ENCODE measurements at places on chromosomes 16 and 17.

DNA sequence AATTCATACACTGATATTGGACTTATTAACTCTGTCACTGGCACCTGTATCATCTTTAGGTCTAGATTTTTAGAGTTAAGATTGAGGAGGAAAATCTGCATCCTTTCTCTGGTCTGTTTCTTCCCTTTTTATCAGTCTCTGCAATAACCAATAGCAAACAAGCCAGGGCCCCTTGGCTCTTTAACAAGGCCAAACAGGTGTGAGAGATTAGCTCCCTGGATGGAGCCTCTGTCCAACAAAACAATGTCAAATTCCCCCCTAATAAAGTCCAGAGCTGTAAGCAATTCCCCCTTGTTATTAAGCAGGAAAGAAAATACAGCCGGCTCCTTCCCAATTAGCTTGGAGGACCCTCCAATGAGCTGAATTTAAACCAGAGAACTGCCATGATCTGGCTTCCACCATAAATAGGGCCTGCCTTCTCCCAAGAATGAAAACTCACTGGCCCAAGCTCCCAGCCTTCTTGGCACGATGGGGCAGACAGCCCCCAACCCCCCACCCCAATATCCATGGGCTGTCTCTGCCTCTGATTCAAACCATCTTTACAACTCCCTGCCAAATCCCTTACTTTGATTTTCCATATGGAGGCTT lies 56.1 kb upstream of the SOX9 start:
- DNase-seq, result no peak

GRCh38 chr17:37725601-37726146 lies 19.2 kb downstream of the HNF1B start:
- DNase-seq, result no peak

GRCh38 chr17:44183024-44183423 lies 3.7 kb upstream of the TMUB2 start:
- DNase-seq, result no peak

DNA sequence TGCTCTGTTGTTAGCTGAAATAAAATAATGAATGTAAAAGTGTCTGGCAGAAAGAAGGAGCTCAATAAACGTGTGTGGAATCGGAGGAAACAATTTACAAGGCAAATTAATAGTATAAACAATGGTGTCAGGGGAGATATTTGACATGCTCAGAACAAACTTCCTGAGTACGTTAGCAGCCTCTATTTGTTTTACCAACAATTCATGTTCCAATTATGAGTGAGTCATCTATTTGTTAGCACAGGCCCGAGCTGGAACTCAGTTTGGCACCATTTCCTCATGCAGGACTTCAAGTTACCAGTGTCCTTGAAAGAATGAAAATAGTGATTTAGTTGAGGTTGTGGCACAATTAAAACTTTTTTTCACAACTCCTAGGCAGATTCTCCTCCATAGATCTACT lies 9.1 kb downstream of the ASIC2 start:
- no peak for DNase-seq

DNA sequence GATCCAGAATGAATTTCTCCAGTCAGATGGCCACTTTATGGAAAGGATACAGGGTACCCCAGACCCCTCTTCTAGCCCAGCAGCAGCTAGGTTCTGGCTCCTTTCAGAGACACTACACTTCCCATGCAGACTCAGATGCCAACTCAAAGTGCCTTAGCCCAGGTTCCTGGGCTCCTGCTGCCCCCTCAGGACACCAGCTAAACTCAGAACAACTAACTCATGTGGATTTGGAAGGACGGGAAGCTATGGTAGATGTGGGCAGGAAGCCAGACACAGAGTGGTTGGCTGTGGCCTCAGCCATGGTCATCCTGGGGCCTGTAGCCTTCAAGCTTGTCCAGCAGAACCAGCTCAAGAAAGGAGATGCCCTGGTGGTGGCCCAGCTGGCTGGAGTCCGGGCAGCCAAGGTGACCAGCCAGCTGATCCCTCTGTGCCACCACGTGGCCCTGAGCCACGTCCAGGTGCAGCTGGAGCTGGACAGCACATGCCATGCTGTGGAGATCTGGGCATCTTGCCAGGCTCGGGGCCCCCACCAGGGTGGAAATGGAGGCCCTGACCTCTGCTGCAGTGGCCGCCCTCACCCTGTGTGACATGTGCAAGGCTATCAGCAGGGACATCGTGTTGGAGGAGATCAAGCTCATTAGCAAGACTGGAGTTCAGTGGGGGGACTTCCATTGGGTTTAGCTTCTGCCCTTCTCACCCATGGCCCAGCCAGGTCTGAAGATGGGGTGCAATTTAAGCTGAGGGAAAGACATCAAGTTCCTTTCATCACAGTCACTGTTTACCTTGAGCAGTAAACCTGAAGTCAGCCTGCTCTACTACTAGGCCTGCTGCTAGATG lies 111.8 kb downstream of the N4BP1 start:
- DNase-seq, result no peak

DNA sequence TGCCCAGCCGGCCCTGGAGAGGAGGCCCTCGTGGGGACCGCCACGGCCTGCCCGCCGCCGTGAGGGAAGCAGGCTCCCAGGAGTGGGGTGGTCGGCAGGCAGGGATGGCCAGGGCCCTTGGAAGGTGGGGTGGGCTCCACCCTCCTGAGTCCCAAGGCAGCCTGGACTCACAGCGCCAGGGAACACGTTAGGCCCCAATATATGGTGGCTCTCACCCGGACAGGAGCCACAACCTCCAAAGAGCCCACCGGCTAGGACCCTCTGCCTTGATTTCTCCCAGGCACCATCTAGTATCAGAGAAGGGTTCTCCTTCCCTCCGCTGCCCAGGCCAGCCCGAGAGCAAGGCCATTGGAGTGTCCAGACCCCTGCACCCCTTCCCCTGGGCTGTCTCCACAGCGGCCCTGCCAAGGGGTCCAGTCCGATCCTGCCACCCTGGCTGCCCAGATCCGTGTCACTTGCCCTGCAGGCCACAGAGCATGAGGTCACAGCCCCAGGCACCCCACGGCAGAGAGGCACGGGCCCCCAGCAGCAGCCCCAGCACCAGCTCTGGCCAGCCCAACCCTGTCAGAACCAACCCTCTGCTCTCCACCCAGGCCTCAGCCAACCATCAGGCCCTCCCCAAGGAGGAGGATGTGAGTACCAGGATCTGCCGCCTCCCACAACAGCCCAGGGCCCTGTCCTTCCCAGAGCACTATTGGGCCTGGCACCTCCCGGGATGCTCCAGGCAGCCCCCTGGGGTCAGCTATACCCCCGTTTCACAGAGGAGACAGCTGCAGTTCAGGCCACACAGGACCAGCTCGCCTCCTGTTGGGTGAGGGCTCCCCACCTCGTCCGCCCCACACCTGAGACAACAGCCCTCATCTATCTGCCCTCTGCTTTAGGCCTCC lies 1.1 kb upstream of the AXIN1 start:
- no peak for DNase-seq

- DNase-seq, result no peak
These were observed 11.8 kb downstream of the STARD3 start for GRCh38 chr17:39648616-39649366.

- DNase-seq, result no peak
These were observed 29.6 kb downstream of the NMT1 start for GRCh38 chr17:45090711-45091110.

- DNase-seq, result no peak
These were observed 25.8 kb downstream of the LLGL2 start for GRCh38 chr17:75551266-75551665.
